Mammary epithelial cell (primary cell): ENCODE measurements at places on chromosomes 1 and 21.

GRCh38 chr21:38544661-38545060, 46.4 kb upstream of the ERG start:
- peak; percentile 9 for DNase-seq

GRCh38 chr1:234609691-234610042, 311 bp downstream of the IRF2BP2 start:
- DNase-seq = no peak

DNA sequence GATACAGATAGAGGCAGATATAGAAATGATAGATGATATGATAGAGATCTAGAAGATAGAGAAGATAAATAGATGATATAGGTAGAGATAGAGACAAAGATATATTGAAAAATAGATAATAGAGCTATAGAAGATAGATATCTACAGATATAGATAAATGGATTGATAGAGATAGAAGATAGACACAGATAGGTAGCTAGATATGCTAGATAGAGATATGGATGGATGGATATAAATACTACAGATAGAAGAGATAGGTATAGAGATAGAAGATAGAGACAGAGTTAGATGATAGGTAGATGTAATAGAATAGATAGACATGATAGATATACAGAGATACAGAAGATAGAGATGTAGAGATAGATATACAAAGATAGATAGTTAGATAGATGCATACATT, 21.4 kb downstream of the TRIM11 start:
- DNase-seq = no peak

DNA sequence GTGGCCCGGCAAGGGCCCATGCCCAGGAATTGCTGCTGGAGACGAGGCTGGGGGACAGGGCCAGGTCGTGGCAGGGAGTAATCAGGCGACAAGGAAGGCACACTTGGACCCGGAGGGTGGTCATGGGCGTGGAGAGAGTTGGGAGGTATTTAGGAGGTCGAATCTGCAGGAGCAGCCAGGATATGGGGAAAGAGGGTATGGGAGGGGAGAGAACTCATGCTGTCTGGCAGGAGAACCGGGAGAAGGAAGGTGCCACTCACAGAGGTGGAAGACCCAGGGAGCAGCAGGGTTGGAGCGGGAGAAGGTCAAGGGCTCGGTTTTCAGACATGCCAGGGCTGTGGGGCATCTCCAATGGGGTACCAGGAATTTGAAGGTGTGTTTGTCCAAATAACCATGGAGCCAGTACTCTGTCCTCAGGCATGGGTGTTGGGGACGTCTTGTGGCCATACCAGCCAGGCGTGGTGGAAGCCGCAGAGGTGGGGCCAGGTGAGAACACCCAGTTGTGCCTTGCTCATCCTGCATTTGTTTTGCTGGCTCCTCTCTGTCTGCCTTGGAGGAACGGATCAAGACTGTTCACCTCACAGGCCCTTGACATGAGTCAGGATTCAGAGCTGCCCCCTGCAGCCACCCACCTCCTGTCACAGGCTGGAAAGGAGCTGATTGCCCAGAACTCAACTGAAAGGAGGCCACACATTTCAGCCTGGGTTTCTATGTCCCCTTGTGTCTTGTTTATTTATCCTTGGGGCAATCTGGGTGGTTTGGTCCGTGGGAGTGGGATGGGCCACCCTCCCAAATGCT, 111.6 kb downstream of the SPSB1 start:
- no peak for DNase-seq

- DNase-seq = no peak
These were observed 22.9 kb upstream of the COL18A1 start for GRCh38 chr21:45381865-45382696.
